NK-92 treated with Interleukin-12 subunit alpha and Interleukin-12 subunit beta, amount 100 ng/mL, for 24 hours (cell line): ENCODE measurements at places on chromosomes 13 and 19.

DNA sequence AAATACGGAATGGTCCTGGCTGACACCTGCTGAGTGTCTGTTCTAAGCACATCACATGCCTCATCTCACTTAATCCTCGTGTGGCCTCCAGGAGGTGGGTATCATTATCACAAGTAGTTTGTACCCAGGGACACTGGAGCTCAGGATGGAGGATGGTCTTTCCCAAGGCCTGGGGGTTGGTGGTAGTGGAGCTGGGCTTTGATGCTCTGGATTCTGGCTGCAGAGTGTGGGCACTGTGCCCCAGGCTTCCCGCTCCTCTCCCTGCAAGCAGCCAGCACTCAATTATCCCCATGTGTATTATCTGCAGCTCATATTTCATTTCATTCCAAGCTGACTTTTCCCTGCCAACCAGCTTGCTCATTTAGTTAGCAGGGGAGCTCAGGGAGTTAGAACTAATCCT is 52.1 kb downstream of the SIAH3 start:
- DNase-seq: no peak

GRCh38 chr13:75299913-75300862 is 181.8 kb downstream of the TBC1D4 start:
- DNase-seq: no peak

- DNase-seq: no peak
These were observed 683.4 kb downstream of the PCDH9 start for GRCh38 chr13:66546534-66547379.

DNA sequence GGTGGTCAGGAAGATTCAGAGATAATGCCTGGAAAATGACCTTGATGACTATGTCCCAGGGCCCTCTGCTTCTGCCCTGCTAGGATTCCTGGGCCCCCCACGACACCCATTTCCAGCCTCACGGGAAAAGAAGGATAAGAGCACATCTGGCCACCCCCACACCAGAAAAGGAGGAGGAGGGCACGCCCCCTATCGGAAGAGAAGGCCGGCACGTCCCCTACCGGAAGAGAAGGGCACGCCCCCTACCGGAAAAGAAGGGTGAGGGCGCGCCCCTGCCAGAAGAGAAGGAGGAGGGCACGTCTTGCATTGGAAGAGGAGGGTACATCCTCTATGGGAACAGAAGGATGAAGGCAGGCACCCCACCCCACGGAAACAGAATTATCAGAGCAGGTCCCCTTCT is 84.3 kb downstream of the IER2 start:
- peak; percentile 50 for DNase-seq

- DNase-seq: no peak
These were observed 280.3 kb downstream of the POU4F1 start for GRCh38 chr13:78323040-78323439.

DNA sequence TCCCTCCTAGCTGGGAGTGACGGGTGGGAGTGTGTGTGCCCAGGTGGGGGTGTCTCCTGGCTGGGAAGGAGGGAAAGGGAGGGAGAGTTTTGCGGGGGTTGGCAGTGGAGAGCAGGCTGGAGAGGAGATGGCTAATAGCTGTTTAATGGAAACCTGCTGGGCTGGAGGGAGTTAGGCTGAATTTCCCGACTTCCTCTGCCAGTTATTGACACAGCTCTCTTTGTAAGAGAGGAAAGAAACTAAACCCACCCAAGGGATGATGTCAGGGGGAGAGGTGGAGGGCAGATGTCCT is 10.2 kb upstream of the ILF3 start:
- no peak for DNase-seq

DNA sequence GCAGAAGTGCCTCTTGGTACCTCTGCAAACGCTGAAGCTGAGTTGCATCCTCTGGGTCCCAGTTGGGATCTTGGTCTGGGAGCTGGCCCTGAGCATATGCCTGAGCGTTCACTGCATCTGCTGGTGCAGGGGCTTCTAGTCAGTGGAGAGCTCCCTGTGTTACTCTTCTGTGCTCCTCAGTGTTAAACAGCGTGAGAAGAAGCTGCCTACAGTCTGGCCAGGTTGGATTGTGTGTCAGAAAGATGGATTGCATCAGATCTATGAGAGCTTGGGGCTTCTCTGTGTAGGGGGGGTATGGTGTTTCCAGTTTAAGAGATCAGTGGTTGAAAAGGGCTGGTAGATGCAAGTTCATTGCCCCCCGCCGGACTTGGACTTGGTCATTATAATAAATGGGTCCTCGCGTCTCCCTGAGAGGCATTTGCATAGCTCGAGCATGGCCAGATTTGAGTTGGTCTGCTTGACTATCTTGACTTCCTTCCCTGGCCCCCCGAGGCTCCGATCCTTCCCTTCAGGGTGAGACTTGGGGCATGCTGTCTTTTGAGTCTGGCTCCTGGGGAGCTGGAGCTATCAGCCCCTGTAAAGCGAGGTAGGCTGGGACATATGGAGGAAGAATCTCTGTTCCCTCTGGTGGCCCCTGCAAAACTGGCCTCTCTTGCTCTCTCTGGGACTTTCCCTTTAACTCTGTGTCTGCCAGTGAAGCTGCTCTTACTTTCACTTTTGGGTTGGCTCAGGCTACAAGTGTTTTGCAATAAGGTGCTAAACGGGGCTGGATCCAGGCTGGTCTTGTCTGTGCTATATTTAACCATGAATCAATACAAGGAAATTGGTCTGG is 52.9 kb downstream of the OR10H4 start:
- peak; percentile 38 for DNase-seq

- peak; percentile 8 for DNase-seq
These were observed 396.9 kb upstream of the SLITRK5 start for GRCh38 chr13:87274209-87274819.

DNA sequence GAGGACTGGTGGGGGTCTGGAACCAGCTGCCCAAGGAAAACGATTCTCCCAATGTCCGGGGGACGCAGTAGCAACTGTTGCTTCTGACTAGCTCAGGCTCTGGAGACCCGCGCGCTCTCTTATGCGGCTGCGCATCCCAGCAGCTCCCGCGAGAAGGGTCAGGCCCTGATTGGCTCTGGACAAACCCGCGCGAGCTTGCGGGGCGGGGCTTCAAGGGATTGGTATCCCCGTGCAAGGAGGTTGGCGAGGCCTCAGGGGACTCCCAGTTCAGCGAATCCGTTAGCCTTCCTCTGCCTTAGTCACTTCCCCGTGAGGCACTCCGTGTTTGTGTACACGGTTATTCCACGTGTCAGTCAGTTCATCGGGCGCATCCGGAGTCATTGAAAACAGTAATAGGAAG is 20.2 kb downstream of the SIGLECL1 start:
- no peak for DNase-seq

- no peak for DNase-seq
These were observed 16.6 kb upstream of the SLC25A30 start for GRCh38 chr13:45434556-45435371.

DNA sequence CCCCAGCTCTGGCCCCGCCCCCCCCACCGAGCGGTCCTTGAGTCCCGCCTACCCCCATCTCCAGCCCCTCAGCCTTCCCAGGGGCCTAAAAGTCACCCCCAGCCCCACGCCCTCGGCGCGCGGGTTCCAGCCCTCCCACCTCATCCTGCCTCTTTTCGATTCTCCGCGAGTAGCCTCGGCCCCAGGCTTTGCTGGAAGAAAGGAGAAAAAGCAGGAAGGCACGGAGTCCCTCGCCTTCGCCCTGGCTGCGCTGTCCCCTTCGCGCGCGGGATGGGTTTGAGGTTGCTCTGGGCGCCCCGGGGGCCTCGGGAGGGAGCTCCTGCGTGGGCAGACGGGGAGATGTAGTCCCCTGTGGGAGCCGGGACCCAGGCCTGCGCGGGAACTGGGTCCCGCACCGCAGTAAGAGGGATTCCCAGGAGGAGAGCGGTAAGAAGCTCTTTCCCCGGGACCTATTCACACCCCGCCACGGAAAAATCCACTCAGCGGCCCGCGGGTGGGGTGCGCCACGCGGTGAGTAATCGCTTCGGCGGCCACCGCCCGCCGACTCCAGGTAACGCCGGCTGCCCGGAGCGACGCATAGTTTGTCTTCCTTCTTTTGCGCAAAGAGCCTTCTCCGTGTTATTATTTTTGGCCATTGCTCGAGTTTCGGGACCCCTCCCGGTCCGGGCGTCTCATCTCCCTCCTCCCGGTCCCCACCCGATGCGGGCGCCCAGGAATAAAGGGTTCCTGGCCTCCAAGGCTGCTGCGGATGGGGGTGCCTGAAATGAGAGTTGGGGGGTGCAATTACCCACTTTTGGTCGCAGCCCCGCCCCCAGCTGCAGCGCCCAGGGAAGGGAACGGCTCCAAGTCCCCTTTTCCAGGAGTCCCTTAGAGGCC is 865 bp upstream of the CRLF1 start:
- DNase-seq: no peak

DNA sequence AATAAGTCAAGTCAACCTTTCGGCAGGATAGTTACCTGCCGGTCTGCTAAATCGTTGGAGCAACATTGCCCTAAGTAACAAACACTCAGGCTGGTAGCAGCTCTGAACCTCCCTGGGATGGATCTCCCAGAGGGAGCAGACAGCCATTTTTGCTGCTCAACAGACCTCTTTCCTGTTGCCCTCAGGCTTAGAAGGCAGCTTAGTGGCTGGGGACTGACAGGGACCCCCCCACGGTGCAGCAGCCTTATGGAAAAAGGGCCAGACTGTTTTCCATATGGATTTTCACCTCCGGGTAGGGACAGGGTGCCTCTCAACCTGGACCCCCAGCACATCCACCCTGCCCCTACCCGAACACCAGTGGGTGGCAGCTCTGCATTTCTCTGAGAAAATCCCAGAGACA is 49.7 kb downstream of the UBL3 start:
- DNase-seq: no peak

GRCh38 chr19:43731346-43731745 is 15.5 kb downstream of the IRGC start:
- no peak for DNase-seq

- DNase-seq: no peak
These were observed 74.3 kb upstream of the ATP12A start for GRCh38 chr13:24605923-24606372.

- no peak for DNase-seq
These were observed 69.9 kb upstream of the RAP2A start for GRCh38 chr13:97364031-97364430.

DNA sequence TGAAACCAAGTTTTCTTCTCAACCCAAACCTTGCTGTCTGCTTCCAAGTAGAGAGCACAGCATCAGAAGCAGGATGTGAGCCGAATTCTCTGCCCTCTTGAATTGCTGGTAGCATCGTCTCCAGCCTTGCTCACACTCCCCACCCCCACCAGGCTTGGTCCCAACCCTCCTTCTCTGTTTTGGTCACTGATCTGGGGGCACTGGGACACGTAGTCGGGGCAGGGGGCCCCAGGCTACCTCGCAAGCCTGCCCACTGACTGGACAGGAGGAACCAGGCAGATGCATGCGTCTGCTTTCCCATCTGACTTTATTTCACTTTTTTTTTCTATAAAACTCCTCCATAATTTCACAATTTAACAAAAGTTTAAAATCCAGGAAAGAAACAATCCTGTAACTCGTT is 69.7 kb downstream of the MLLT1 start:
- no peak for DNase-seq

DNA sequence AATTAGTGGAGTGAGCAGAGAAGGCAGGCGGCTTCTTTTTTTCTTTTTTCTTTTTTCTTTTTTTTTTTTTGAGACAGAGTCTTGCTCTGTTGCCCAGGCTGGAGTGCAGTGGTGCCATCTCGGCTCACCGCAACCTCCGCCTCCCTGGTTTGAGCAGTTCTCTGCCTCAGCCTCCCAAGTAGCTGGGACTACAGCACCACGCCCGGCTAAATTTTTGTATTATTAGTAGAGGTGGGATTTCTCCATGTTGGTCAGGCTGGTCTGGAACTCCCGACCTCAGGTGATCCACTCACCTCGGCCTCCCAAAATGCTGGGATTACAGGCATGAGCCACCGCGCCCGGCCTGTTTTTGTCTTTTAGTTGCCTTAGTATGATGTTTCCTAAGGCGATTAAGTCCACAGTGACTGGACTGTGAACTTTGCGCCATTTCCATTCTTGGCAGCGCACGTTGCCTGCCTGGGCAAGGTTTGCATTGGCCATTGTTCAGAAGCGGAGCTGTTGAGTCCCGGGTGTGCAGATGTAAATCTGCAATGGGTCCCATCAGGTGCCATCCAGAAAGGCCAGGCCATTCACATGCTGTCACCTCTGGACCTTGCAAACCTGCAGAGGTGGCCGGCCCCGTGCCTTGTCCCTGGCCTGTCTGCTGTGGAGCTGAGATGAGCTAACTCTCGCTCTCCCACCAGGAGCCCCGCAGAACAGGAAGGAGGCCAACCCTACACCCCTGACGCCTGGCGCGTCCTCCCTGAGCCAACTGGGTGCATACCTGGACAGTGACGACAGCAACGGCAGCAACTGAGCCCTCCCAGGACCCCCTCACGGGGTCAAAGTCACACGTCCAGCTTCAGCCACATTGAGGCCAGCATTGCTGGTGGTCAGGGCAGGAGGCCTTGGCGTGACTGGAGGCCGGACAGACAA is 10.9 kb upstream of the SHD start:
- no peak for DNase-seq
